8988T (cell line): ENCODE measurements at places on chromosomes 7 and 10.

- DNase-seq, result no peak
Observed at GRCh38 chr7:129952086-129952652, 591 bp downstream of the UBE2H start.

DNA sequence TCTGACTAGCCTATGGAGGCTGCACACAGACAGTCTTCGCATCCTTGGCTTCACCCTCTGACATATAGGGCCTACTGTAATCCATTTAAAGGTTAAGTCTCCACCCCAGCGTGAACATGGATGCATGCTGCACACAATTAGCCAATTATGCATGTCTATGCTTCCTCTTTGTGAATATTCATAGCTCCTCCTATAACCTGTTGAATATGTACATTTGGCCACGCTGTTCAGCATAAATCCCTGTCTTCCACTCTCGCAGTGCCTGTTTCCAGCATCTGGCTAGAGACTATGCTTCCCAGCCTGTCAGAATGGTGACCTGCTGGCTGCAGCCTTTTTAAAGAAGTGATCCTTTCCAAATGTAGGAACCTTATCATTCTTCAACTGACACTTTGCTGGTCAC lies 106.7 kb downstream of the PRKAG2 start:
- no peak for DNase-seq

- no peak for DNase-seq
Observed at GRCh38 chr7:3092468-3092867, 48.8 kb upstream of the CARD11 start.

DNA sequence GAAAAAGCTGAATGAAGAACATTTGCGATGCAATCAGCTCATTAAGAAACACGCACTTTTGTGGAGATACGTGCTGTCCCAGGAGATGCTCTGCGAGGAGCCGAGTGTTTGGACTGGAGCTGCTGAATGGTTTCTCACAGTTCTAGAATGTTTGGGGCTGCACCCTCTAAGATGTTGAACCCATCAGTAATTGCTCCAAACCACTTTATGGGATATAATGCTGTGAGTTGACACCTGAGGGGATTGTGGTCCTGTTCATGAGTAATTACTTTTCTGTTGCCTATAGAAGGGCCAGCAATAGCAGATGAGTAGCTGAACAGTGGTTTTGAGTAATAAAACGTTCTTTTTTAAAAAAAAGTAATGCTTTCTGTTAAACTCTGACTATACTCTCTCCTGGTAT lies 63.1 kb downstream of the IKZF1 start:
- DNase-seq, result no peak

DNA sequence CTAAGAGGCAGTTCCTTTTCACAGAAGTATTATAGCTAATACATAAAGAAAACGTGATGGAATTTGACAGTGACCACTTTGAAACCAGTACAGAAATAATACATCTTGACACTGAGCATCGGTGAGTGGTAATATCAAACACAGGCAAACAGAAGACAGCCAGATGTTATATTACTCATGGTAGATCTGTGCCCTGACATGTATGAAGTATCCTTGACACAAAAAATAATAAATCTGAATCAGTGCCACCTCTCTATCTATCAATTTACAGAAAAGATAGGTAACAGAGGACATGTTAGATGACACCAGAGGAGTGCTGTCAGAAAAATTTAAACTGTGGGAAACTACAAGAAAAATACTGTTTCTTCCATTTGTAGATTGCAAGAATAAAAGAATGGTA lies 217.4 kb upstream of the POT1 start:
- DNase-seq, result no peak

GRCh38 chr7:6375348-6376101 lies 72.2 kb downstream of the DAGLB start:
- DNase-seq, result no peak

DNA sequence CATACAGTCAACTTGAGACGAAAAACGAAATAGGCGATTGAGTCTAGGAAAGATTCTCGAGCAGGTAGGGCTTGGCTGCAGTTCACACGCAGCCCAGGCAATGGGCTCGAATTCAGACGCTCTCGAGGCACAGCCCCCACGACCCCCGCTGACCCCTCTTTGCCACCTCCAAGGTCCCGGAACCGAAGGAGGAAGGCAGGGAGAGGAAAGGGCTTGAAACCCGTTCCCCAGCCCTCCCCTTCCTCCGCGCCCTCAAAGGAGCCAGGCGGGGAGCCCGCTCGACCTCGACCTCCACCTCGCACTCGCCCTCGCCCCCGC lies 441 bp downstream of the CCDC186 start:
- DNase-seq, result no peak

GRCh38 chr7:138205614-138206150 lies 129.4 kb downstream of the AKR1D1 start:
- no peak for DNase-seq

- no peak for DNase-seq
Observed at GRCh38 chr7:37656913-37657530, 26.5 kb upstream of the GPR141 start.

DNA sequence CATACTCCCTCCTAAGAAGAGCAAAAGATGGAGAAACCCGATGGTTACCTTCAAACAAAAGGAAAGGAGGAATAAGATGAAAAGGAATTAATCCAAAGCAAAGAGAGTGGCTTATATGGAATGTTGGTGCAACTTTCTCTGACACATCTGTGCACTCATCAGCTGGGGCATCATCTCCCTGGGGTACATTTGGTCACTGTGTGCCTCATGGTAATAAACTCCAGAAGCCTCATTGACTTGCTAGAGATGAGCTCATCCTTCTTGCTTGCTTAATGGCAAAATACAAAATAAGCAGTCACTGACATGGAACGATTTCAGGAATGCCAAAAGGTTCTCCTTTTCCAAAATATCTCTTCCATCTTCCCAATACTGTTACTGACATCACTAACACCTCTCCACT lies 22.5 kb downstream of the CAV1 start:
- DNase-seq, result no peak

- DNase-seq, result no peak
Observed at GRCh38 chr7:51227861-51228260, 88.7 kb downstream of the COBL start.

DNA sequence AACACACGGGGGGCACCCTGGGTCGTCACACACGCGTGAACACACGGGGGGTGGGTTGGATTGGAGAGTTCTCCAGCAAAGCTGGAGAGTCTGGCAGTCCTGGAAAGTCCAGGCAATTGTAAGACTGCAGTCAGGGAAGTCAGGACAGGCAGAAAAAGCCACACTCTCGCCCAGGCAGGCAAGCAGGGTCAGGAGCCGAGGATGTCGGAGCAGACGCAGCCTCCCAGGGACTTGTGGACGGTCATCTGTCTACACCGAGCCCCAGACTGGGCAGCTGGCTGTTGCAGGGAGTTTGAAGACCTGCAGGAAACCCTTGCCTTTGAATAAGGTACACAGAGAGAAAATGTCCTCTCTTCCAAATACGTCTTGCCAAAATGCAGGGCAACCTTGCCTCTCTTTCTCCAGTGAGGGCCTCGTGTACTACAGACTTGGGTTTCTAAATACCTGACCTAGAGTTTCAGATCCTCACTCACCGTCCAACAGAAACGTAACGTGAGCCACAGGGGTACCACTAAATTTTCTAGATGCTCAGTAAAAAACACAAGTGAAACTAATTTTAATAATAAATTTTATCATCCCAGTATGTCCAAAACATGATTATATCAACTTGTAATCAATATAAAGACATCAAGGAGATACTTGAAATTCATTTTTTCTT lies 176.7 kb downstream of the ADARB2 start:
- no peak for DNase-seq

DNA sequence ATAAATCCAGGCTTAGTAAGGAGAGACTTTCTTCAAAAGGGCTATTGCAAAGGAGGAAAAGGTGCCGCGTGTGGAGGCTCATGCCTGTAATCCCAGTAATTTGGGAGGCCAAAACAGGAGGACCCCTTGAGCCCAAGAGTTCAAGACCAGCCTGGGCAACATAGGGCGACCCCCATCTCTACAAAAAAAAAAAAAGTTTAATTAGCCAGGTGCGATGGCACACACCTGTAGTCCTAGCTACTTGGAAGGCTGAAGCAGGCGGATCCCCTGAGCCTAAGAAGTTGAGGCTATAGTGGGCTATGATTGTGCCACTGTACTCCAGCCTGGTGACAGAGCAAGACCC lies 32.2 kb downstream of the TMEM130 start:
- DNase-seq, result no peak

DNA sequence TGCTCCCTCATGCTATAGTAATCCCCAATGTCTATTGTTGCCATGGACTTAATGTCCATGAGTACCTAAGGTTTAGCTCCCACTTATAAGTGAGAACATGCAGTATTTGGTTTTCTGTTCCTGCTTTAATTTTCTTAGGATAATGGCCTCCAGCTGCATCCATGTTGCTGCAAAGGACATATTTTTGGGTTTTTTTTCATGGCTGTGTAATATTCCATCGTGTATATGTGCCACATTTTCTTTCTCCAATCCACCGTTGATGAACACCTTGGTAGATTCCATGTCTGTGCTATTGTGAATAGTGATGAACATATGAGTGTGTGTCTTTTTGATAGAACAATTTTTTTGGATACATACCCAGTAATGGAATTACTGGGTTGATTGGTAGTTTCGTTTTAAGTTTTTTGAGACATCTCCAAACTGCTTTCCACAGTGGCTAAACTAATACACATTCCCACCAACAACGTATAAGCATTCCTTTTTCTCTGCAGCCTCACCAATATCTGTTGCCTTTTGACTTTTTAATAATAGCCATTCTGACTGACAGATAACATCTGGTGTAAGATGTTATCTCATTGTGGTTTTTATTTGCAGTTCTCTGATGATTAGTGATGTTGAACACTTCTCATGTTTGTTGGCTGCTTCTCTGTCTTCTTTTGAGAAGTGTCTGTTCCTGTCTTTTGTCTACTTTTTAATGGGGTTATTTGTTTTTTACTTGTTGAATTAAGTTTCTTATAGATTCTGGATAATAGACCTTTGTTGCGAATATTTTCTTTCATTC lies 68.8 kb upstream of the IFRD1 start:
- DNase-seq, result no peak
